ENCODE measurements at places on chromosomes 12 and 14.

DNA sequence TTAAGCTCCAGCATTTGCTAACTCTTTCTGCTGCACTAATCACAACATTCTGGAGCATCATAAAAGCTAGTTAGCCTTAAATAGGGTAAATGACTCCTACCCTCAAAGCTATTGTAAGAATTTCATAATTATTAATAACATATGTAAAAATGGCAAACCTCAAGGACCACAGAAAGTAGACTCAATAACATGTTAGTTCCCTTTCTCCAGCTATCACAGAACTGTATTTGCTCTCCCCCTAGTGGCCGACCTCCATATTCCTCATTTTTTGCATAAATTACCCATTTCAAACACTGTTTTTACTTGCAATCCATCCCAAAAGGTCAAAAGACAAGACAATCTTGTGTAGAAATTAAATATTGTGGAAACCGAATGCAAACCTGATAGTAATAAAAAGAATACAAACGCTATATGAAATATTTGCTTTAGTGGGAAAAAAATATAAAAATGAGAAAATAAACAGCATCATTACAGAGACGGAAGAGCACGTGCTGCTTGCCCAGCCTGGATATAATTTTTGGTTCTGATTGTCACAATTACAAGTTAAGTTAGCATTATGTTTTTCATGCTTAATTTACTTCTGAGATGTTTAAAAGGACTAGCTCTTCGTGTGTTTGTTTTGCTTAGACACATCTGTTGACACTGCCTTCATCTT lies 97.9 kb downstream of the RERGL start:
- DNase-seq = no peak

DNA sequence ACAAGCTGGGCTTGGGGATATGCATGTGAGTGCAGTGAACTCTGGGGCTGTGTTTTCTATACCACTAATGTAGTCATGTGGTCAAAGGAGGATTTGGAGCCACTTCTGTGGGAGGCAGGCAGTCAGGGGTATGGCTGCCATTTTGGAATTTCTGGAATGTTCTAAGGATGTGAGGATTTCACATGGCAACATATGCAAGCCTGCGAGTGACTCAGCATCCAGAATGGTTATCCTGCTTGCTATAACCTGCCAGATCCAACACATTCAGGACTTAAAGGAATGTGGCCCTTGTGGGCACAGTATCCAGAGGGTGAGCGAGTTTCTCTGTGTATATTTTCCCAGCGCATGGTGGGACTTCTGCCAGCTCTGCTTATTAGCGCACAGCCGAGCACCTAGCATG lies 249.2 kb upstream of the PWP1 start:
- no peak for DNase-seq

DNA sequence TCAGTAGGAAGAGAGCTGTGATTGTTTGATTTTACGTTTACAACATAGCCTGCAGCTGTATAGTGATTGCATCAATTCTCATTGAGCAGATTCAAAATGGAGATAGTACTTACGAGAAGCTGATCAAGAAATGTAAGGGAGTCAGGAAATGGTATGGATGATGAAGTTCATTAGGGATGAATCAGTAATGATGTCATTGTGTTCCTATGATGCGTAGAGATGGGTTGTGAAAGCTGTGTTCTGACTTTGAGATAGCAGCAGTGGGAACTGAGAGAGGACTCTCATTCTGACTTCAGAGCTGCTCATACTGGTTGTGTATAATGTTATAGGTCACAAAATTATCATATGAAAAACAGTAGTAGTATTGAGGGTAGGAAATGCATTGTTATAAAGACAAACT lies 44.0 kb downstream of the TTLL5 start:
- DNase-seq = no peak

- no peak for DNase-seq
These were observed 206.3 kb upstream of the NOS1 start for GRCh38 chr12:117567644-117568216.

DNA sequence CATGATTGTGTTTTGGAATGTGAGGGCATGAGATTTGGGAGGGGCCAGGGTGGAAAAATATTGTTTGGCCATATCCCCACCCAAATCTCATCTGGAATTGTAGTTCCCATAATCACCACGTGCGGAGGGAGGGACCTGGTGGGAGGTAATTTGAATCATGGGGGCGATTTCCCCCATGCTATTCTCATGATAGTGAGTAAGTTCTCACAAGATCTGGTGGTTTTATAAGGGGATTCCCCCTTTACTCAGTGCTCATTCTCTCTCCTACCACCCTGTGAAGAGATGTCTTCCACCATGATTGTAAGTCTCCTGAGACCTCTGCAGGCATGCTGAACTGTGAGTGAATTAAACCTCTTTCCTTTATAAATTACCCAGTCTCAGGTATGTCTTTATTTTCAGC lies 15.7 kb downstream of the OR10P1 start:
- DNase-seq = no peak

DNA sequence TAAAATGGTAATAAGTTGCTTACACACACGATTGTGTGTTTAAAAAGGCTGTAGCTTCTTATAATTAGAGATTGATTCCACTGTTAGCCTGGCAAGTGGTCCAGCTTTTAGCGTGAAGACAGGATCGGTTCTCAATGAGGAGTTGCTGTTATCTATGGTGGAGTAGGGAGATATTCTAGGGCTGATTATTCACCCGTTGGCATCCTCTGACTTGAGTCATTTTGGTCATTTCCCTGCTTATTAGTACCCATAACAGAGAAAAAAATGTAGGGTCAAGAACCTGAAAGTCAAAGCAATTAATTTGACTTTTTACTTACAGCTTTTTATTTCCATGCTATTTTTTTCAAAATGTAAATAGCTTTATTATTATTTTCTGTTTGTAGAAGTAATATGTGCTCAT lies 76.0 kb downstream of the KCNK13 start:
- DNase-seq = no peak

GRCh38 chr14:103839579-103839978 lies 7.8 kb downstream of the PPP1R13B start:
- no peak for DNase-seq

DNA sequence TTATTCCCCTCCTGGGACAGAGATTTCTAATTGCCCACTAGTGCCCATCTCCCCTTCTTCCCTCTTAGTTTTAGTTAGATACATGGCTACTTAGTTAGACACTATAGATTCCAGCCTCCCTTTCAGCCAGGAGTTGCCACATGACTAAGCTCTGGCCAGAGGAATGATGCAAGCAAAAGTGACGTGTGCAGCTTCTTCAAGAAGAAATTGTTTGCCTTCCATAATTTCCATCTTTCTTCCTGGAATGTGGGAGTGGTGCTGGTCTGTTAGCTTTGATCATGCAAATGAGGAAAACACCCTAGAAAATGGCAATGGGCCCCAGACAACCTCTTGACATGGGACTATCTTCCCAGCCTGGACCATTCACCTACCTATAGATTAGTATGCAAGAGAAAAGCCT lies 21.4 kb downstream of the CCDC177 start:
- peak; percentile 88 for DNase-seq

GRCh38 chr12:49693931-49694444 lies 13.2 kb downstream of the FMNL3 start:
- no peak for DNase-seq

DNA sequence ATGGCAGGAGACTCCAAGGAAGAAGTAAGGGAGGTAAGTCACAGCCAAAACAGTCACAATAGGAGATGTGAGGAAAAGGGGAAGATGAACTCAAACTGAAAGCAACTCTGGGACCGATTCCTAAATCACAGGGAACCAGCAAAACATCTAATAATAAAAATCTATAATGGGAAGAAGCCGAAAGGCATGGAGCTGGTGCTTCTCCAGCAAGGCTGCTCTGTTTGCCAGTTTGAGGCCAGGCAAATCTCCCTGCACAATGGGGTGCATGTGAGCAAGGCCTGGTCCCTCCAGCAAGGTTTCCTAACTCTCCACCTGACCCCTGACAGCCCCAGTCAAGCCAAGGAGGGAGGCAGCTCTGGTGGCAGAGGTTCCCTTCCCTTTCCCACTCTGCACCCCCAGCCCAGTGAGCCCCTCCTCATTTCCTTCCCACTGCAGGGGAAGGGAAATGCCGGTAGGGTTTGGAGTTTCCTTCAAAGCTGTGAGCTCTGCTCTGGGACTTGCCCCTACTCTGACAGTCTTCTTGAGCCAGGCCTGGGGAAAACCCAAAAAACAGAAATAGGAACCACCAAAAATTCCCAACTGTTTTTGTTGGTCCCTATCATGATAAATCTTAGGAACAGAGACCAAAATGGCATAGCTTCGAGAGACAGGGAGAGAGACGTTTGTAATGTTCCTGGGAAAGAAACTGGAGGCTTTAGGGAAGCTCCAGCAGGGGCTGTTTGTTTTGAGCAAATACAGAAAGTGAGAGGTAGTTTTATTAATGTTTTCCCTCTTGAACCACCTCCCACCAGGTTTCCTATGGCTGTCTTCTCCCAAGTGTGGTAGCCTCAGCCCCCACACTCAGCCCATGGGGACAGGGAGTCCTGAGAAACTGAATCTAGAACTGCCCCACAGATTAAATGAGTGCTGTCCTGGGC lies 34.6 kb downstream of the FMNL3 start:
- no peak for DNase-seq

Measured in osteoblast (primary cell).